ENCODE measurements at places on chromosomes 12 and 14. TPM values are rescaled to one million over a fixed set of nuclear protein-coding genes. Genes with fewer than 3 reads are reported as not detected.

DNA sequence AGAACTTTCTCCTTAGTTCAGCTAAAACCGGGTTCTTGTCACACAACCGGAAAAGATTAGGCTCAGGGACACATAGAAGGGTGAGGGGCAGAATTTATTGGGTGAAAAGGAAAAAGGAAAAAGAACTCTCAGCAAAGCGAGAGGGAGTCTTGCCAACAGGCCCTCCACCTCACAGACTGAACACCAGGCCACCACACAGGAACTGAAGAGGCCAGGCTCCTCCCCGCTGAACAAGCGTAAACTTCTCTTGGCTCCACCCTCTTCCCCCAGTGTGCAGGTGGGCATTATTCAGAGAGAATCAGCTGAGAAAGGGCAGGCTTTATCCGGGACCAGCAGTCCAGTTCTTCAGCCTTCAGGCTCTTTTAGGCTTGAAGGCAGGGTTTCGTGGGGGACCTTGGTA is 125.6 kb upstream of the FGD4 start:
- DNase-seq, result peak; percentile 53
- no peak overlapping the region for H3K4me3 ChIP-seq
- peak overlapping the region; percentile 65 for H3K27ac ChIP-seq
- peaks cover 15% of the 10 kb centered on the region for H3K4me1 ChIP-seq

DNA sequence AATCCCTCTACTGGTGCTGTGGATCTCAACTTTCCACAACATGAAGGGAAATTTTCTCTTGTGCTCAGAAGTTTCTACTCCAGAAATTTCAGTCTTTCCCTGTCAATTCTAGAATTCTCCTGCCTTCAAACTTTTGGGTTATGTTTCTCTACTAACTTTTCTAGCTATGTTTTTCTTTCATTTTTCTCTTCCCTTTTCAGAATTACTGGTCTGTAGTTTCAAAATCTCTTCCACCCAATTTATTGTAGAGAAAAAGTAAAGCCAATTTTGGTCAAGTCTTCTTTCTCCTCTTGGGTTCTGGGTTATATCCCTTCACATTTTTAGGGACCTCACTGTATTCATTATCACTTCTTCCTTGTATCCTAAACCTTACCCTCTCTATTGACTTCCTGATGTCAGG is 18.9 kb downstream of the CNTN1 start:
- H3K4me3 ChIP-seq, result no peak overlapping the region
- no peaks in the 10 kb centered on the region for H3K27me3 ChIP-seq
- no peak for DNase-seq
- H3K27ac ChIP-seq, result no peak overlapping the region

GRCh38 chr14:60215520-60216420 is 33.3 kb upstream of the PPM1A start:
- H3K36me3 ChIP-seq, result no peaks in the 10 kb centered on the region
- H3K27me3 ChIP-seq, result peaks cover 2% of the 10 kb centered on the region
- no peaks in the 10 kb centered on the region for H3K4me1 ChIP-seq
- no peak for DNase-seq

HELB gene
- total RNA-seq, result 19.1 TPM

DNA sequence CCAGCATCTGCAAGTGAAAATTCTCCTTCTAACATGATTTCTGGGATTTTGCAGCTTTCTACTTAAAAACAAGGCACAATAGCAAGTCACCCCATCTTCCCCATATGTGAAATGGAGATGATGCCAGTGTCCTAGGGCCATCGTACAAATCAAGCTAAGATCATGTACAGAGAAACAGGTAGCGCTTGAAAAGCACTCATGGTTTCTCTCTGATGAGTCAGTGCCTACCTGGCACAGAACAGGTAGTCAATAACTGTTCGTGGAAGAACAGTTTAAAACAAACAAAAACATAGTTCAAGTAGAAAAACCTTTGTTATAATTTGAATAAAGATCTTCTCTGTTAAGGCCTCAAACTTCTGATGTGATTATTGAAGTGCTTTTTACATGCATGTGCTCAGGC is 46.9 kb downstream of the RAD52 start:
- peaks cover 59% of the 10 kb centered on the region for H3K36me3 ChIP-seq
- H3K4me3 ChIP-seq, result no peak overlapping the region
- no peaks in the 10 kb centered on the region for H3K27me3 ChIP-seq
- H3K4me1 ChIP-seq, result peaks cover 38% of the 10 kb centered on the region
- no peak for DNase-seq

DNA sequence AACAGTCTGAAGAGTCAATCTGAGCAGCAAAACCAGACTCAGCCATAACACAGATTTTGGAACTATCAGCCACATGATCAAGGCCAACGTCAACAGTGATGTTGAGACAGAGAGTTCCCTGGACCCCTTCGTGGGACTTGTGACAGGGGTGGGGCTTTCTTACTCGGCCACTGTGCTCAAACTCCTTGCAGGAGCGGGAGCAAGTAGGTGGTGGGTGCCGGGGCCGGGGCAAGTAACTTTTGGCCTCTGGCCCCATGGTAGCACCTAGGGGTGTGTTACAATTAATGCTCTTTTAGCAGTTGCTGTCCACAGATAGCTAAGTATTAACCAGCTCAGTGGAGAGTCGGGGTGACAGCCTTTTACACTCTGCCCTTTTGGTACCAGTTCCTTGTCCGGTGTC is 384.4 kb downstream of the NUAK1 start:
- no peaks in the 10 kb centered on the region for H3K36me3 ChIP-seq
- H3K27me3 ChIP-seq, result no peaks in the 10 kb centered on the region
- no peak overlapping the region for H3K4me3 ChIP-seq

DNA sequence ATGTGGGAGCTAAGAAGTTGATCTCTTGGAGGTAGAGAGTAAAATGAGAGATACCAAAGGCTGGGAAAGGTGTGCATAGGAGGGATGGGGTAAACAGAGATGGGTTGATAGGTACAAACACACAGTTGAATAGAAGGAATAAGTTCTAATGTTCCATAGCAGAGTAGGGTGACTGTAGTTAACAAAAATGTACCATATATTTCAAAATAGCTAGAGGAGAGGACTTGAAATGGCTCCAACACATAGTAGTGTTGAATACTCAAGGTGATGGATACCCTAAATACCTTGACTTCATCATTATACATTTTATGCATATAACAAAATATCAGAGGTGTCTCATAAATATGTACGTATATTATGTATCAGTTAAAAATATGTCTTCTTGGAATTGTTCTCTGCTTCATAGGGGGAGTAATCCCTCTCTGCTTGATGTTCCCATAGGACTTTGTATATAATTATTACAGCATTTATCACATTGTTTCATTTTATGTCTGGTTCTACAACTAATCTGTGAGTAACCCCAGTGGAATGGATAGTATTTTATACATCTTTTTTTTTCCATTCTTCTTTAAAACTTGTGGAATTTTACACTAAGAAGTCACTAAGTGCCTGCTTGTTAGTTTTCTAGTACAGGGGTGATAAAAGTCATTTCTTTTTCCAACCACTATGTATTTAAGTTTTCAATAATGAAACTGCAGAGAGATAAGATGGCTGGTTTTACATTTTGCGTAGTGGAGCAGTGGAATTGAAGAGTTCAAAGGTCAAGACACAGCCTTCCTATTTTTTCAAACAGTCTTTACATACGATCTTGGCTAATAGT is 1940.0 kb upstream of the SEL1L start:
- no peak for DNase-seq
- H3K4me3 ChIP-seq, result no peak overlapping the region
- H3K36me3 ChIP-seq, result no peaks in the 10 kb centered on the region
